ENCODE measurements at places on chromosomes 3 and 15. TPM values are rescaled to one million over a fixed set of nuclear protein-coding genes. Genes with fewer than 3 reads are reported as not detected.

DNA sequence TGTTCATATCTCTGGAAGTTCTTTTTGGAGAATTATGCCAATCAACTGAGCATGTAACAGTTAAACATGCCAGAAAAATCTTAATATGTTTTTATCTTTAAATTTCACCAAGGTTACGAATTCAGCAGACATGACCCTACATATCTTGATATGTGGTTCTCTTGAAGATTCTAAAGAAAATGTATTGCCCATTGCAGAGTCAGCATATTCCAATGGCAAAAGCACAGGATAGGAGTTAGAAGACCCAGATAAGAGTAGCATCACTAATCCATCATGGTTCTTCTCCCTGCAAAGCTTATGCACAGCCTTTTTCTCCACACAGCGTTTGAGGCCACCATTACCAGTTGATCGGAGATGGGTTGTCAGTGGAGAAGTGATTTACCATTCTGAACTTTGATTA lies 402.8 kb downstream of the EPHB1 start:
- no peak for DNase-seq
- H3K36me3 ChIP-seq, result peaks cover 4% of the 10 kb centered on the region
- no peaks in the 10 kb centered on the region for H3K4me1 ChIP-seq
- peaks cover under 1% of the 10 kb centered on the region for H3K27me3 ChIP-seq

- no peak for DNase-seq
- no peaks in the 10 kb centered on the region for H3K4me1 ChIP-seq
- no peaks in the 10 kb centered on the region for H3K36me3 ChIP-seq
- no peak overlapping the region for H3K27ac ChIP-seq
- no peak overlapping the region for H3K4me3 ChIP-seq
Observed at GRCh38 chr3:190854062-190854461, 8.4 kb downstream of the GMNC start.

DNA sequence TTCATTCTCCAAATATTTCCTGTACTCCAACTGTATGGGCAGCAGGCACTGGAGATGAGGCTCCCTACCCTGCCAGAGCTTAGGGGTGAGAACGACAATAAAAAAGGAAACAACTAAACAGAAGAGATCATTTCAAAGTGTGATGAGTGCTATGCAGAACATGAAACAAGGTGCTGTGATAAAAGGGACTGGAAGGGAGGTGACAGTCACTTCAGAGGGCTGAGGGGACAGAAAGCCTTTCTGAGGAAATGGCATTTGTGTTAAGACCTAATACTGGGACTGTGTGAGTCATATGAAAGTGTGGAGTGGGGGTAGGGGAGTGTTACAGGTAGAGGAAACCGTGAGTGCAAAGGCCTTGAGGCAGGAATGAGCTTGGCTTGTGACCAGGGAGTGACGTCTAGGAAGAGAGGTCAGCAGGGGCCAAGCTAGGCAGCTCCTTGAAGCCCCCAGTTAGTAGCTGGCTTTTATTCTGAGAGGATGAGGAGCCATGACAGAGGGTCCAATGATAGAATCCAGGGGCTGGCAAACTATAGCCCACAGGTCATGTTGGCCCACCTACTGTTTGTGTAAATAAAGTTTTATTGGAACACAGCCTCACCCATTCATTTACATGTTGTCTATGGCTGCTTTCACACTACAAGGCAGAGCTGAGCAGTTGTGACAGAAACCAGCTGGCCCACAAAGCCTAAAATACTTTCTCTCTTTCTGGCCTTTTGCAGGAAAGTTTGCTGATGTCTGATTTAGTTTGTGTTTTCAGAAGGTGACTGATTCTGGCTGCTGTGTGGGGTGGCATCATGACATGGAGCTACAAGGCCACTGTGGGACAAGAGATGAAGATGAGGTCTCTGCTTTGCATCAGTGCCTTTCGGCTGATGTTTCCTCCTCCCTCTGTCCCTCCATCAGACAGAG lies 56.6 kb downstream of the LSM3 start:
- peaks cover 11% of the 10 kb centered on the region for H3K27me3 ChIP-seq
- DNase-seq, result no peak
- peaks cover 32% of the 10 kb centered on the region for H3K4me1 ChIP-seq
- no peak overlapping the region for H3K27ac ChIP-seq
- peaks cover 21% of the 10 kb centered on the region for H3K36me3 ChIP-seq

The RFT1 gene
- 21.1 TPM for total RNA-seq

- no peak overlapping the region for H3K4me3 ChIP-seq
- H3K36me3 ChIP-seq, result no peaks in the 10 kb centered on the region
- DNase-seq, result no peak
- no peaks in the 10 kb centered on the region for H3K4me1 ChIP-seq
- H3K27me3 ChIP-seq, result peaks cover 3% of the 10 kb centered on the region
Observed at GRCh38 chr3:78613421-78613879, 1154.3 kb downstream of the ROBO1 start.

The CHMP2B gene
- total RNA-seq, result 40.7 TPM

The IQCF6 gene
- total RNA-seq, result not detected

The SKOR1 gene
- total RNA-seq, result 0.21 TPM

DNA sequence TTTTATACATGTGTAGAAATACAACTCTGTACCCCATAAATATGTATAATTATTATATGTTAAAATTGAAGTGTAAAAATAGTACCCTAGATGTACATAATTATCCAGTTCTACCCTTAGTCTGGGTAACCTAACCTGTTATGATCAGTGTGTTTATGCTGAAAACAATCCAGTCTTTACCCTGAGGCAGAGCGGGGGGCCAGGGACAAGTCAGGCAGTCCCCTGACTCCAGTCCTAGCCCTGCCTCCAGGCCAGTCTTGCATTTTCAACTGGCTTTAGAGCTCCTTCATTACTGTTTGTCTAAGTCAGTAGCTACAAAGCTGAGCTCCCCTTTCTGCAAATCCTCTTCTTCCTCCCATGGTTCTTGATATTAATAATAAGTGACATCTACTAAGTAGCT lies 3.1 kb downstream of the MESD start:
- no peak overlapping the region for H3K27ac ChIP-seq
- peaks cover 13% of the 10 kb centered on the region for H3K36me3 ChIP-seq
- DNase-seq, result no peak

The MYO5A gene
- 9.1 TPM for total RNA-seq

DNA sequence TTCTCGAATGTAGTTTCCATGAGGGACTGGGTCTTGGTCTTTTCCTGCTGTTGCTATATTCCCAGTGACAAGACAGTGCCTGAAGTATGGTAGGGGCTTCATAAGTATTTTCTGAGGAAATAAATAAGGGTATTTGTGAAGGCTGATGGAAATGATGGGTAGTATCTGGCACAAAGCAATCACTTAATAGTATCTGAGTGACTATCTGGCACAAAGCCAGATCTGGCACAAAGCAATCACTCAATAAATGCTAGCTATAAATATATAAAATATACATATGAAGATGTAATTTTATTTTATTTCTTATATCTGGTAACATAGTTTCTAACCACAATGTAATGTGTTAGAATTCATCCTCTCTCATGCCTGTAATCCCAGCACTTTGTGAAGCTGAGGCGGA lies 20.7 kb upstream of the PROK2 start:
- H3K4me1 ChIP-seq, result no peaks in the 10 kb centered on the region
- no peak overlapping the region for H3K27ac ChIP-seq
- H3K4me3 ChIP-seq, result no peak overlapping the region
- no peak for DNase-seq
- H3K27me3 ChIP-seq, result no peaks in the 10 kb centered on the region
- H3K36me3 ChIP-seq, result no peaks in the 10 kb centered on the region

The ACP3 gene
- 0.44 TPM for total RNA-seq

The GOLGA8J gene
- total RNA-seq, result not detected

The CHRD gene
- total RNA-seq, result 2.4 TPM

The KCNMB2 gene
- total RNA-seq, result not detected

The MUC4 gene
- 0.05 TPM for total RNA-seq

The TGM4 gene
- not detected for total RNA-seq

DNA sequence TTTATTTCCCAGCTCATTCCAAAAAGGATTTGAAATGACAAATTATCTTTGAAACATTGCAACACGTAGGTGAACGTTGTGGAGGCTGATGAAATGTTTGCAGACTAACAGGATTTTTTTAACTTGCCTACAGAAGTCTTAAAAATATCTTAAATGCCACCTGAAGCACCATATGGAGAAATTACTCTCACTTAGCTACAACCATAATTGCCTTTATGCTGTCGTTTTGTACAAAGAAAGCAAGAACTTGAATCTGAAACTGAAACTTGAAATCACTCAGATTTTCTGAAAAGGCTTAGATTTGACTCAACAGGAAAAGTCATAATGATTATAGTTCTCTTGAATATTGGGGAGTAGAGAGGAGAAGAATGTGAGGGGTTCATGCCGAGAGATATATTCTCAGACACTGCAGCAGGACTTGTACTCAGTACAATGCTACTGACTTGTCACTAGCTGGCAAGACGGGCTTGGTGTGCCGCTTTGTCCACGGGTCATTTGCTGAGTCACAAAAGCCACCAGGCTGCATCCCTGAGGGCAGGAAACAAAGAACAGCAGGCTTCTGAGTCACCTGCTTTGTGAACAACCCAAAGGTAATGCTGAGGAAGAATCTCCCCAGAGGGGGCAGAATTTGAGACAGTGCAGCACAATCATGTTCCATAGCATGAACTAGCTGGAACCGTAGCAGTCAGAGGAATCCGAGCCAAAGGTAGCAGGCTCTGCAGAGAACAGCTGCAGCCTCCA lies 7.1 kb upstream of the FMN1 start:
- no peak overlapping the region for H3K27ac ChIP-seq
- peak; percentile 8 for DNase-seq
- H3K4me1 ChIP-seq, result peaks cover 3% of the 10 kb centered on the region
- no peaks in the 10 kb centered on the region for H3K36me3 ChIP-seq
- peaks cover 2% of the 10 kb centered on the region for H3K27me3 ChIP-seq

DNA sequence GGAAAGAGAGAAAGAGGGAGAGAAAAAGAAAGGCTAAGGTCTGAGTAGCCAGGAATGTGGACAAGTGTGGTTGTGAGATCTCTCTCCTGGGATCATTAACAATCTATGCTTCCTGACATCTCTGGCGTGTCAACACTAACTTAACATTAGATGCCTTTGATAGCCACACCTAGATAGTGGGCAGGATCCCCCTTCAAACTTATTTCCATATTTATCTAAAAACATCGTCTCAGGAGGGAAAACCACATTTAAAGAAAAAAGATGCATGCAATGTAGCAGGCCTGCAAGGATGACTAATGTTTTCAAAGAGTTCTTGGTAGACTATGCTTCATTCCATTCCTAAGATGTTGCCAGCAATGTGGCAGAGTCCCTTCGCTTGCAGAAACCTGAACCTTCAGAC lies 80.9 kb downstream of the MLH1 start:
- no peaks in the 10 kb centered on the region for H3K27me3 ChIP-seq
- H3K36me3 ChIP-seq, result peaks cover 17% of the 10 kb centered on the region
- no peak overlapping the region for H3K27ac ChIP-seq
- no peak for DNase-seq

The MBD4 gene
- total RNA-seq, result 30.6 TPM

The ERICH6 gene
- 0.31 TPM for total RNA-seq

- H3K36me3 ChIP-seq, result no peaks in the 10 kb centered on the region
- H3K4me3 ChIP-seq, result no peak overlapping the region
- H3K27ac ChIP-seq, result no peak overlapping the region
- DNase-seq, result no peak
- H3K4me1 ChIP-seq, result no peaks in the 10 kb centered on the region
Observed at GRCh38 chr3:1087066-1087560, 5.7 kb upstream of the CNTN6 start.

GRCh38 chr3:151011427-151011826 lies 38.9 kb upstream of the CLRN1 start:
- H3K4me3 ChIP-seq, result no peak overlapping the region
- no peaks in the 10 kb centered on the region for H3K36me3 ChIP-seq
- H3K27ac ChIP-seq, result no peak overlapping the region
- H3K27me3 ChIP-seq, result no peaks in the 10 kb centered on the region
